ENCODE measurements at places on chromosomes 7 and 10. TPM values are rescaled to one million over a fixed set of nuclear protein-coding genes. Genes with fewer than 3 reads are reported as not detected.
A peak's percentile ranks its signal among the peaks of the same experiment; 100 is the strongest.

Gene PCLO
- total RNA-seq: 2.0 TPM

Gene IL6
- total RNA-seq: 2.0 TPM

Gene CPA4
- 11.6 TPM for total RNA-seq

Gene LYZL2
- not detected for total RNA-seq

Gene CALHM1
- not detected for total RNA-seq

Gene OR2AE1
- total RNA-seq: not detected

Gene PNLIPRP2
- total RNA-seq: not detected

Gene TFR2
- total RNA-seq: 0.27 TPM

- DNase-seq: no peak
These were observed 129.3 kb downstream of the WNT2 start for GRCh38 chr7:117193564-117193963.

DNA sequence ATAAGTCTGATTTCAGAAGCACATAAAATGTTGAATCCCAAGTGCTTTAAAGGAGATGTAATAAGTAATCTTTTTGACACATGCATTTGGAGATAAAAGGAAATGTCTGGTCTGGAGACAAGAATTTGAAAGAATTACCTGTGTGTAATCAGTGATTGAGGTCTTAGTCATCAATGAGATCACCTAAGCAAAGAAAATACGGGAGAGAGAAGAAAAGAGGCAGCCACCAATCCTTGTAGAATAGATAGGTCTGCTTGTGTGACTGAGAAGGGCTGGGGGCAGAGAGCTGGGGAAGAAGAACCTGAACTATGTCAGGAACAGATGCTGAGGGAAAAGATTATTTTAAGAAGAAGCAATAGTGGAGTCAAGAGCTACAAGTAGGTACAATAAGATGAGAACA is 49.3 kb upstream of the ITPRID1 start:
- DNase-seq: peak; percentile 37

- no peak for DNase-seq
These were observed 393.6 kb downstream of the CNTNAP2 start for GRCh38 chr7:146510088-146510680.

DNA sequence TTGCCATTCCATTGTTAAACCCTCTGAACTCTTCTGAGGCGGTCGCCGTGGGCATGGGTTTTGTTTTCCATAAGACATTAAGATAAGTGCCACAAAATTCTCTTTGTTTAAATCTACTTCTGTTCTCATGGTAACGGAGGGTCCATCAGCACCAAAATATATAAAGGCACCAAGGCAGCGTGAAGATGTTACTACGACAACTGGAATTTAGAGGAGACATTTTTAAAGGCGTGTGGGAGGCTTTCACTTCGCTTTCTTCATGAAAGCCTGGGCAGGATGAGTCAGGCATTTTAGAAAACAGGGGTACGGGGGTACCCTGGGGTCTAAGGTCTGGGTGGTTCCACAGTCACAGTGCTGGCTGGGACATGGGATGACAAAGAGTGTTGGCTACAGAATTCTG is 34.0 kb downstream of the SMKR1 start:
- no peak for DNase-seq

DNA sequence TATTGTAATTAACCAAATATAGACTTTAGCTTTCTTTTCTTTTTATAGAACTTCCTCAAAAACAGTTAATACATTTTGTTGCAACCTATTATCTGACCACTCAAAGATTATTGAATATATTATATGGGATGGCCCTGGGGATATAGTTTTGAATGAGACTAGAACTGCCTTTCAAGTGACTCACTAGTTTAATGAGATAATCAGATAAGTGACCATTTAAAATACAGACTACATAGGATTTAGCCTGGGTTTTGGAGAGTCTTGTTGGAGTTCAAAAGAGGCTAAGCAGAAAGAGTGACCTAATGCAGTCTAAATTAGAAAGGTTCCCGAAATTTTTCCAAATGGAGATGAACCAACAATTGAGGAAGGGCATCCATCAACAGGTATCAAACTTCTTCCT is 305.2 kb upstream of the ETV1 start:
- DNase-seq: no peak

- no peak for DNase-seq
These were observed 11.4 kb upstream of the REPIN1 start for GRCh38 chr7:150357270-150357669.

DNA sequence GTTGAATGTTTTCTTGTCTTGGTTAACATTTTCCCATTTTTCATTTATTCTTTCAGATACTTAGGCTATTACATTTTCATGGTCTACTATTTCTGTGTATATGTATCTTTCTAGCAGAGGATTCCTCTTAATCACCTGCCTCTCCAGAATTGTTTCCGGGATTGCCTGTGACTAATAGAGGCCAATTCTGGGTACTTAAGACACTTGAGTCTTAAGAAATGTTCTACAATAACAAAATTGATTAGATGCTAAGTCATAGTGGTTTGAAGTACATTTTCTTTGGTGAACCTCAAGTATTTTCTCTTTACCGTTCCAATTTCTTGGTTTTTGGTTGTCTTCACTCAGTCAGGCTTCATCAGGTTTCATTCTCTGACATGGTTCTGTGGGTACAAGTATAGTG is 26.4 kb downstream of the BBS9 start:
- DNase-seq: no peak

- DNase-seq: no peak
These were observed 259.4 kb downstream of the PARD3 start for GRCh38 chr10:34555653-34556052.

GRCh38 chr7:6621195-6622133 is 6.1 kb downstream of the ZNF853 start:
- no peak for DNase-seq

GRCh38 chr10:46290101-46290886 is 3.5 kb downstream of the ANTXRL start:
- DNase-seq: no peak

- DNase-seq: peak; percentile 77
These were observed 28.9 kb downstream of the SKIDA1 start for GRCh38 chr10:21496343-21497176.

DNA sequence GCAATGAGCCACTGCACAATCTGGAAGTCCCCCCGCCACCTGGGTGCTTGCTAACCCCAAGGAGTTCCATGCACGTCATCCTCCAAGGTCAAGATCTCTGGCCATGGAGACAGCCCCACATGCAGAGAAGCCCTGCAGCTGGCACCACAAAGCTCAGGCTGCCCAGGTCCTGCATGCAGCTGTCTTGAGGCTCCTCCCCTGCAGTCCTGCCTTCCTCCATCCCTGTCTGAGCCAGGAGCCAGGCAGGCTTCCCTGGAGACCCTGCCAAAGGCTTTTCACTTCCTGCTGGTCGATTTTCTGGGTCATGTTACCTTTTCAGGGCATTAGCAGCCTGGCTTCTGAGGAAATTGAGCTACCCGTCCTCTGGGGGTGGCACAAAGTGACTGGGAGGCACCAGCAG is 12.5 kb upstream of the TMEM72 start:
- DNase-seq: no peak

DNA sequence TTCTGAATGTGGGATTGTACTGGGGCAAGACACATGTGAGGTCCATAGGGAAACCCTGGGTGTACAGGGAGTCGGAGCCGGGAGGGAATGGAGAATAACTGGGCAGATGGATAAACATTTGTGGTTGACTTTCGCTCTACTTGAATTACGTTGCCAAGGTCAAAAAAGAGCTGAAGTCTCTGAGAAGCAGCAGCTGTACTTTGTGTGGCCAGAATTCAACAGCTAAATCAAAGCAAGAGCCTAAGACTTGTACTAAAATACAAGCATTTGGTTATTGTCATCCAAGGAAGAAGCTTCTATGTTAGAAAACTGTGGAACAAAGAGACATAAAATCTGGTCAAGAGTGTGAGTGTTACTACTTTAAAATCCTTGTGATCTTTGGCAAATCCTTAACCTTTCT is 457.2 kb downstream of the ARL4A start:
- DNase-seq: no peak

GRCh38 chr7:133434246-133434865 is 181.5 kb downstream of the EXOC4 start:
- peak; percentile 13 for DNase-seq

GRCh38 chr7:18577096-18577771 is 81.7 kb downstream of the HDAC9 start:
- DNase-seq: no peak

- no peak for DNase-seq
These were observed 438.6 kb upstream of the MGMT start for GRCh38 chr10:129028451-129028850.

GRCh38 chr7:80186721-80187120 is 52.1 kb downstream of the GNAI1 start:
- DNase-seq: peak; percentile 76

DNA sequence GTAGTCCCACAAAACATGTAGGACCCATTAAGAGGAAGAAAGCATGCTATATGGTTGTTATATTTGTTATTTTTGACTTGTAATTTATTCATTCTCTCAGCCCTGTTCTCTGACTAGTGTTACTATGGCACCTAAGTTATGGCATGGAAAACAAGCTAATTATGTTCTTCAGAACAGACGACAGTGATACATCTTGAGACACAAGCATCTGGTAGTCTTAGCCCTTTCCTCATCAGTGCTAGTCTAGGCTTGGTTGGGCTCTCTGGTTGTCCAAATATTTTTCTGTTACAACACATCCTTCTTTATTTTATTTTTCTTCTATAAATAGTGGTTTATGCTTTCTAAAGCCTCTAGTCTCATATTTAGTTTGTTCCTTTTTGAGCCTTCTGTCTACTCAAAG is 308.3 kb upstream of the KAT6B start:
- no peak for DNase-seq

DNA sequence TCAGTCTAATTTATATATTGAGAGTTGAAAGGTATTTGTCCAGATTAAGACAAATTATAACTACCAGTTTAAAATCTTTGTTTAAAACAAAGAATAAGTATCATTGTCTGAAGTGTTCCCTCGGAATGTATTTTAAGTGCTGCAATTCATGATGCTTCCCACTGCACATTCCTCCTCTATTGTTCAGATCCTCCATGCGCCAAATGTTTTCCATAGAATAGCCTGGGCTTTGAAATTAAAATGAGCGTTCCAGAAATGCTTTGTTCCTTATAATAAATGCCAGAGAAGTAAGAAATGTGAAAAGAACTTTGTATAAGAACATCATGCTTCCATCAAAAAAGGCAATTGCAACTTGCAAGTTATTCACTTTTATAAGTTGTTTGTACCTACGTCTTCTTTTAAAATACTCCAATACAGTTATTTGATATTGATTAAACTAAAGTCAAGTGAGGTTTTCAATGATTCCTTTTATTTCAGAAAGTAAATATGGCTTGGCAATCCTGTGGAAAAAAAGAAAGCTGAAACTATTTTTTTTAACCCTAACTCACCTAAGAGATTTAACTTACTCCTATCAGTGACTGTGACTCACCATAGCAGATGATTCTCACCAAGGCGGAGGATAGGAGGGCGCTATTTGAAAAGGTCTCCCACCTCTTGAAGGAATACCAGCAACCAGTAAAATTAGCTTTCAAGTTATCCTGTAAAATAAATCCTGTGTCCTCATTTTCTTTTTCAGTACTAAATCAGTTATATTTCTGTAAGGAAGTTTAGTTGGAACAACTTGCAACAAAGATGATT is 85.8 kb downstream of the CTNNA3 start:
- DNase-seq: no peak

Data from Caki2 (cell line).